ENCODE measurements at places on chromosomes 1 and 21. TPM values are rescaled to one million over a fixed set of nuclear protein-coding genes. Genes with fewer than 3 reads are reported as not detected.

RPE65 gene
- not detected for polyA plus RNA-seq

CSMD2 gene
- polyA plus RNA-seq, result 9.6 TPM

ZNF648 gene
- polyA plus RNA-seq, result not detected

KRTAP11-1 gene
- polyA plus RNA-seq, result not detected

OLFML2B gene
- 0.68 TPM for polyA plus RNA-seq

VASH2 gene
- polyA plus RNA-seq, result 69.5 TPM

MPL gene
- not detected for polyA plus RNA-seq

TRIM46 gene
- polyA plus RNA-seq, result 49.0 TPM

FOXD3 gene
- polyA plus RNA-seq, result not detected

BRDT gene
- polyA plus RNA-seq, result not detected

TAS1R1 gene
- not detected for polyA plus RNA-seq

THEM5 gene
- polyA plus RNA-seq, result not detected

OR2L2 gene
- 0.14 TPM for polyA plus RNA-seq

TTC24 gene
- not detected for polyA plus RNA-seq

TMEM200B gene
- 0.22 TPM for polyA plus RNA-seq

HPDL gene
- 0.18 TPM for polyA plus RNA-seq

GNG4 gene
- polyA plus RNA-seq, result 57.6 TPM

SLC6A17 gene
- polyA plus RNA-seq, result 3.5 TPM

HENMT1 gene
- 4.1 TPM for polyA plus RNA-seq

RHBDL2 gene
- polyA plus RNA-seq, result not detected

IGFN1 gene
- not detected for polyA plus RNA-seq

PLA2G2C gene
- not detected for polyA plus RNA-seq

LSS gene
- polyA plus RNA-seq, result 123 TPM

SH3D21 gene
- 2.8 TPM for polyA plus RNA-seq

Data from neural cell (in vitro differentiated cells).